ENCODE measurements at places on chromosomes 11 and 22.

DNA sequence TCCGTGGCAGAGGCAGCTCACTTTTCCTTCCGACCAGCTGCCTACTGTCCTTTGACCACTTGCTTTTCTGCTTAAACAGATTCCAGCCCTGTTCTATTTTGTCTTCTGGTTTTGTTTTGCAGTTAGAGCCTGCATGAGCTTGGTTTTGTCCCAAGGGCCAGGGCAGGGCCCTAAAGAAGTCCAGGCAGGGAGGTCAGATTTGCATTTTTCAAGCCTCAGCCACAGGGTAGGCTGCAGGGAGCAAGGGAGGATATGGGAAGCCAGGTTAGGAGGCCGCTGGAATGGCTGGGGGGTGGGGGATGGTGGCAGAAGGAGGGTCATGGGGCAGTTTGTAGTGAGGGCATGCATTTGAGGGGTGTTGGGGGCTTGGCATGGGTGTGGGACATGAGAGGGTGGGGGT is 23.1 kb downstream of the FADD start:
- DNase-seq: no peak

DNA sequence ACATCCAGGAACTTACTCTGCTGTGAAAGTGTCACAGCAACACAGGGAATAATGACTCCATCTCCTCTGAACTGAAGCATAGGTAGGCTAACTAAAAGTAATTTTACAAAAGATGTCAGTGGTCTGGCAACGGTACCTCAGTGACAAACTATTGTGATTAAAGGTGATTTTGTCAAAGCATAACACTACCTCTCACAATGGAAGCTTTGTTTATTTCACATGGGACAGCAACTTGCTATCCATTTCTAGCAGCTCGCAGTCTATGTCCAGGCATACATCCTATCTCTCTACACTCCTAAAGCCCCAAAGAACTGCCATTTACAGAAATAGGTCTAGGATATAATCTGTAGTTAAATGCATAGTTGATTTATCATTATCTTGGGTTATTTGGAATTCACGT is 163.0 kb downstream of the KIRREL3 start:
- DNase-seq: no peak

DNA sequence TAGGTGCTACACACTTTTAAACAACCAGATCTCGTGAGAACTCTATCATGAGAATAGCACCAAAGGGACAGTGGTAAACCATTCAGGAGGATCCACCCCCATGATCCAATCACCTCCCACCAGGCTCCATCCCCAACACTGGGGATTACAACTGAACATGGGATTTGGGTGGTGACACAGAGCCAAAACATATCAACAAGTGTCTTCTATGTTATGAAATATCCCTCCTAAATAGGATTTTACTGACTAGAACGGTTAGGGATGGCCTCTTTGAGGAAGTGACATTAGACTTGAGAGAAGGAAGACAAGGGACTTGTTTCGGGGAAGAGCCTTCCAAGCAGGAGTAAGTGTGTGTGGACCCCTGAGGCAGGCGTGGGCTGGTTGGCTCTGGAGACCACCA is 11.9 kb upstream of the MRPL11 start:
- no peak for DNase-seq

GRCh38 chr11:122150216-122151124 is 34.5 kb upstream of the BLID start:
- DNase-seq: no peak

- peak; percentile 52 for DNase-seq
Measured at GRCh38 chr11:73152861-73153483, 10.9 kb upstream of the FCHSD2 start.

DNA sequence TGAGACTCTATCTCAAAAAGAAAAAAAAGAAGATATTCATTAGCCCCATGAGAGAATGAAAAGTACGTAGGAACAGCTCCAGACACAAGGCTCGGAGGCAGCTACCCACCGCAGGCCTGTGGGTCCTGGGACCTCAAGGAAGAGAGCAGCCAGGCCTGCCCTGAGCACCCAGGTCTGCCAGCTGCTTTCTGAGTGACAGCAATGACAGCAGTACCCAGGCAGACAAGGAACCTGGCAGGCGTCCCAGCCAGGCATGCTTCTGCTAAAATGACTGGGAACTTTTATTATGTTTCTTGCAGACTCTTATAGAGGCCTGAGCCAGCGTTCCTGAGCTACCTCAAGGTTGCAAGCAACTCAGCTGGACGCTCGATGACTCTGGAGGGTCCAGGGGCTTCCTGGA is 31.6 kb downstream of the CPT1A start:
- no peak for DNase-seq

DNA sequence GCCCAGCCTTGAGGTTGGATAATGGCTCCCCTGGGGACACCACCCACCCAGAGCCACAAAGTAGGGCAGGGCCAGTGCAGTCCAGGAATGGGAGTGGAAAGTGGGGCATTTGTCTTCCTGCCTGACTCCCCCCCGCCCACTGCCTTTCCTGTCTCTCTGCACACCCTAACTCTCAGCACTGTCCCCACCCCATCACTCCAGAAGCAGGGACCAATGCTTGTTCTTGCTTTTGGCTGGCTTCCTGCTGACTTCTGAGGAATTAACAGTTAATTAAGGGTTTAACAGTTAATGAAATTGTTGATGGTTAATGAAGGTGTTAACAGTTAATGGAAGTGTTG is 4.7 kb downstream of the PITPNM1 start:
- DNase-seq: no peak

GRCh38 chr11:405323-405953 is 9.4 kb downstream of the SIGIRR start:
- DNase-seq: no peak

DNA sequence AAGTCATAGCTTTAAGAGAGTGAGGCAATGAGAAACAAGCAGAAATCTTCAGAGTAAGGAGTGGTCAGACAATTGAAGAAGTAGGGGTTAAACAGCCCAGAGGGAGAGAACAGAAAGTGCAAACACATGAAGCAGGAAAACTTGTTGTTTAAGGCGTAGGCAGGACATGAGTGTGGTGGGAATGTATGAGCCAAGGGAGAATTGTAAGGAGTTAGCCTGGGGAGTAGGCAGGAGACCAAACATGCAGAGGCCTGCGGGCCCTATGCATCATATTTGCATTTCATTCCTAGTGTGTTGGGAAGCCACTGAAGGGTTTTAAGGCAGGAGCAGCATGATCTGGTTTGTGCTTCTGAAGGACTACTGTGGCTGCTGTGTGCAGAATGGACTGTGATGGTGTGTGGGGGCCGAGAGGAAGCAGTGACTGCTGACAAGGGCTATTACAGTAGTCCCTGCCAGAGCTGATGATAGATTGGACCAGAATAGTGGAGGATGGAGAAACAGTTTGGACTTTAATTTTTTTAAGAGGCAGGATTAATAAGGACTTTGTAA is 179.9 kb upstream of the C11orf87 start:
- no peak for DNase-seq

GRCh38 chr11:18581825-18582224 is 6.7 kb downstream of the UEVLD start:
- no peak for DNase-seq

- DNase-seq: no peak
Measured at GRCh38 chr11:108854346-108854745, 189.5 kb downstream of the DDX10 start.

DNA sequence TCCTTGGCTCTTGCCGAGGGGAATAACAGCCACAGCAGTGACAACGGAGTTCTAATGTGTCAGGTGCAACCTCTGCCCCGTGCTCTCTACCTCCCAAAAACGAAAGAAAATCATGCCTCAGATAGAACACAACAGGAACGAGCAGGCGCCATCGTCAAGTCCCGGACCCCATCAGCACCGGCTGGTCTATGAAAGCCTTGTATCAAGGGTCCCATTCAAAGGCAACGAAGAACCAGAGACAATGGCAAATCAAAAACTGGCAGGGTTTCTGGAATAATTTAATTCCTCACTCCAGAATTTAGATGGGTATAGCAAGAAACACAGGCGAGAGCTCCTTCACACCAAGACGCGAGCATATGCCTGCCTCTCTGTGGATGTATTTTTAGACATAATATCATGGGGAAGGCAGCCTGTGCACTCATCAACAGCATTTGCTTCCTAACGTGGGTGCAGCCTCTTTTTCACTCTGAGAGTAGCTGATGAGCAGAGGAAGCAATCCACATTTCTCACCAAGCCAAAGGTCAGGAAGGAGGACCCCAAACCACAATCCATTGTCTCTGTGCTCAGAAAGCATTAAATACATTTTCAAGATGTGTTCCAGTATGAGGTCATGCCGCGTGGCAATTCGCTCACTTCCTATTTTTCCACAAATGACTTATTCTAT is 193.4 kb upstream of the BLID start:
- no peak for DNase-seq

DNA sequence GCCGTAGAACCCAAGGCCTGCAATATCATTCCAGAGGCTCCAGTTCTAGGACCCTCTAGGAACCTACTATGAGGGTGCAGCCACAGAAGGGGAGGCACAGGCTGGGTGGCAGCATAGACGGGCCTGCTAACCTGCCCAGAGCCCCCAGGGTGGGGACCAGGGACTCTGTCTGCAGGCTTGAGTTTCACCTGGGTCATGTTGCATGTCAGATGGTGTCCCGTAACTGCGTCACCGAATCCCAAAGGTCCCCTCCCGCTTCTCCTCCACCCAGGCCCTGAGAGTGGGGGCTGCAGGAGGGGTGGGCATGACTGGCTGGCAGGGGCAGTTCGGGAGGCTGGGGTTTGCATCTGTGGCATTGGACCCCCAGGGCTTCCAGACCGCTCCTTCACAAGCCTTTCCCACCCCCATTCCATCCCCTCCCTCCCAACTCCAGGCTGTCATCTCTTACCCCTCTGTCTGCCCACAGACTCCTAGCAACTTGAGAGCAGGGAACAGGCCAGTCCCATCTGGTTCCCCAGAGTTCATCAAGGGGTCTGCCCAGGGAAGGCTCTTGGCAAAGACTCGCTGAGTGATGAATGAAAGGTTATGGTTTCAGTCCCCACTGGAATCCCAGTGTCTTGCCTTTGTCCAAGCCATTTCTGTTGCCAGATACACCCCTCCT is 16.3 kb downstream of the MYO7A start:
- no peak for DNase-seq

- no peak for DNase-seq
Measured at GRCh38 chr22:31103111-31103510, 4.3 kb downstream of the SELENOM start.

DNA sequence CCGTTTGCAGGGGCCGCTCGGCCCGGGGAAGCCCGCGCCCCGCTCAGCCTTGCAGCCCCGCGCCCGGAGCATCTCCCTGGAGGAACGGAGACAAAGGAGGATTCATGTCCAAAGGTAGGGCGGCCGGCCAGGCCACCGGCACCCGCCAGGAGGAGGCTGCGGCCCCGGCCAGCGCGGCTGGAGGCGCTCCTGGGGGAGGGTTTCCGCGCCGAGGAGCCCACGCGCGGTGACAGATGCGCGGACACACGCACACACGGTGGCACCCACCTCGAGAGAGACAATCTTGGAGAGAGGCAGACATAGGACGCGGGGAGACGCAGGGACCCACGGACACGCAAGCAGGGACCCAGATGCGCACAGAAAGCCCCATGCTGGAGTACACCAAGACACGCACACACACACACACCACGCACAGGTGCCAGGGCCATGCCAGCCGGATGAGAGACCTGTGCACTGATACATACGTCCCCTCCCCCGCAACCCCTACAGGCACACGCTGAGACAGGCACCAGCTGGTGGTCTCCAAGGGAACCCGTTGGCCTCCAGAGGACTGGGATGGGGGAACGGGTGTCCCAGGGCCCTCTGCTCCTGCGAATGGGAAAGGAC is 7.8 kb downstream of the SEPTIN3 start:
- peak; percentile 18 for DNase-seq

DNA sequence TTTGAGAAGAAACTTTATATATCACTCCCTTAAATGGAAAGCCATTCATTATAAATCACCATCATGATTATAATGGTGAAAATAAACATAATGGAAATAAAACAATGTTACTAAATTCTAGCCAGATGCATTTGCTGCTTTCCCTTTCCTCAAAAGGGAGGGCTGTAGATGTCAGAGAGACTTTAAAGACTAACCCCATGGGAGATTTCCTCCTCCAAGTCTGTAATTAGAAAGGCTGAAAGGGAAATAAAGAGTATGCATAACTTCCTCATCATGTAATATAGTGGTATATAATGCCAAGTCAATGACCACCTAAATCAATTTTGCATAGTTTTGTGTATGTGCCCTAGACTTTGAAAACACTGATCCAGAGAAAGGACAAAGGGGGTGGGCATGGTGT is 6.4 kb downstream of the CD6 start:
- no peak for DNase-seq

DNA sequence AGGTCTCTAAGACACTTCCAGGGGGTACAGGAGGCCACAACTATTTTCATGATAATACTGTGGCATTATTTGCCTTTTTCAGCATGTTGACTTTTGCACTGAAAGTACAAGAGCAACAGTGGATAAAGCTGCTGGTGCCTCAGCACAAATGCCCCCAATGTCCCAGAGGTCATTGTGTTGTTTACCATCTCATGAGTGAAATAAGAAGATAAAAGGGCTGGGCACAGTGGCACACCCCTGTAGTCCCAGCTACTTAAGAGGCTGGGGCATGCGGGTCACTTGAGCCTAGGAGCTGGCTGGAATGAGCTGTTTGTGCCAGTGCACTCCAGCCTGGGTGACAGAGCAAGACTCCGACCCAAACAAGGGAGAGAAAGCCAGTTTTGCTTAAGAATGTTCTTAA is 72.6 kb upstream of the RAB1B start:
- no peak for DNase-seq

GRCh38 chr11:10497371-10498021 is 42.4 kb downstream of the AMPD3 start:
- DNase-seq: no peak

DNA sequence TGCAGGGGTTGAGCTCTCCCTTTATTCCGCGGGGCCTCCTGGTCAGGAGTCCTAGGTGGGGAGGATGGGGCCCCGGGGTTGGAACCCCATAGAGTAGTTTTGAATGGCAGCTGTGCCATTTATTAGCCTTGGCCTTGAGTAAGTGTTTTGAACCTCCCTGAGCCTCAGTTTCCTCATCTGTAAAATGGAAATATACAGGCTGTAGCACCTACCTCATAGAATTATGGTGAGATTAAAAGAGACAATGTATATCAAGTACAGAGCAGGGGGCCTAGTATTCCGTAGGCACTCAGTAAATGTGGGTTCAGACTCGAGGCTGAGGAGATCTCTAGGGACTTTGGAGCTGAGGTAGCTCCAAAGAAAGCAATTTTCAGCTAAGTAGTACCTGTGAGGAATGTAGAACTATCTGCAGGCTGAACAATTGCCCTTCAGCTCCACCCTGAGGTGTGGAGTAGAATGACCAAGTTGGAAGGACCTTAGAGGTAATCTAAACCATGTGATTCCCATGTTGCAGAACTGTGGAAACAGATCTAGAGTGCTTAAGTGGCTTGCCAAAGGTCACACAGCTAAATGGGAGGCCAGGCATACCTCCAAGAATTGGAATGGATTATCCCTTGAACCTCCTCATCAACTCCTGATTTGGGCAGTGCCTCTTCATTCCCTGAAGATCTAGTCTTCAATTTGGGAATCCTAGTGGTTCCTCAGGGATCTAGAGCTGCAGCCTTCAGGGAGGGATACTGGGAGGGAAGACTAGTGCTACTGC is 682 bp downstream of the PGAP2 start:
- DNase-seq: peak; percentile 53
